ENCODE measurements at places on chromosomes 1 and 21. TPM values are rescaled to one million over a fixed set of nuclear protein-coding genes. Genes with fewer than 3 reads are reported as not detected.
A peak's percentile ranks its signal among the peaks of the same experiment; 100 is the strongest.

DNA sequence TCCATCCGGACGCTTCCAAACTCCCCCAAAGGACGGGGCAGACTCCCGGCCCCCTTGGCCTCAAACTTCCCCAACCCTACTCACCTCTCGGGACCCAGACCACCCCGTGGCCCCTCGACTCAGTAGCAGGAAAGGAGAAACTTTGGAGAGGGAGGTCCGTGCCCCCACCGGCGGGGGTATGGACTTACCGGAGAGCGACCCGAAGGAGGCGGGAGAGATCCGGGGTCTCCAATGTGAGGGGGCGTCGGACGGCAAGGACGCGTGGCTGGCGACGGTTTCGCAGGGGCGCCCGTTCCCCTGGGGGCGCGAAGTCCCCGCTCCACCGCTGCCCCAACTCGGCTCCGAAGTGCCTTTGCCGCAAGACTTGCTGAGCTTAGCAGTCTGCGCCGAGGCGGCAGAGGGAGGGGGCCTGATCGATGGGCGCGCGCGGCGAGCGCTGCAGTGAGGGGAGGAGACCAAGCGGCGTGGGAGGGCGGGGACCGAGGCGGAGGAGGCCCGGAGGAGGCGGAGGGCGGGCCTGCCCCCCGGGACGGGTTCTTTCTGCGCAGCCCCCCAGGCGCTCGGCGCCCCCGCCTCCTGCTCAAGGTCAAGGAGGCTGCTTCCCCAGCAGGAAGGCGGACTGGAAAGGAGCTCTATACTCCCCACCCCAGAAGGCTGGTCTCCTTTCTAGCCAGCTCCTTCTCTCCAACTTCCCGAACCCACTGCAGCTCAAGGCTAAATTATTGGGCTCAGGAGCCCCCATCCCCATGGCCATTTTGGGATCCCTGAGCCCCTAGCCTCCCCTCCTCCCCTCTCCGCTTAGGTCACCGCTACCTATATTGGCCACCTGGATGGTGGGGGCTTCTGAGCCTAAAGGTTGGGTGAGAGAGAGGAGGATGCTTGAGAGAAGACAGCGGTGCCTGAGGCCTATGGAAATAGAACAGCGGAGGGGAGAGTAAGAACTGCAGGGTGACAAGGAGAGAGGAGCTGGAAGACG is at the start of gene SYT2:
Gene SYT2, minus strand, starts transcription at position 385 of the 976 bp plus-strand sequence. CDS start 104,682 bp downstream, outside the sequence.
- H3K4me3 ChIP-seq = peak within 1 kb of the TSS; percentile 68
- no peak within 1 kb of the TSS for H3K27ac ChIP-seq
- H3K27me3 ChIP-seq = peaks cover 88% of the 10 kb centered on the region
- H3K36me3 ChIP-seq = no peaks in the 10 kb centered on the region
- H3K4me1 ChIP-seq = peaks cover 9% of the 10 kb centered on the region
- peak; percentile 73 for DNase-seq

DNA sequence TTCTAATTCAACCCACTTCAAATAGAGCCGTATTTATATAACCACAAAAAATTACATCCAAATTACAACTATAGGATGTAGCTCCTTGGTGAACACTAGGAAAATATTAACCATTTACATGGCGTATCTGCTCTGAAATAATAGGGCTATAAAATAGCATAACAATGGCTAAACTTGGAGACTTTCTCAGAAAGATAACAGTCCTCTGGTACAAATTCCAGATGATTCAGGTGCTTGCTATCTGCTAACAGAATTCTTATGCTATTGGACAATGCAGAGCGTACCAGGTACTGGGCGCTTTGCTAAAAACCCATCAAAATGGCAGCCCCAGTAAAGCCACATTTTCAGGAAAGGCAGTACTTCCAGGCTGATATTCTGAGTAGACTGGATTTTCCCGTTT is 209.7 kb upstream of the C8B start:
- H3K4me1 ChIP-seq = peaks cover 6% of the 10 kb centered on the region
- no peak for DNase-seq
- H3K27ac ChIP-seq = no peak overlapping the region

DNA sequence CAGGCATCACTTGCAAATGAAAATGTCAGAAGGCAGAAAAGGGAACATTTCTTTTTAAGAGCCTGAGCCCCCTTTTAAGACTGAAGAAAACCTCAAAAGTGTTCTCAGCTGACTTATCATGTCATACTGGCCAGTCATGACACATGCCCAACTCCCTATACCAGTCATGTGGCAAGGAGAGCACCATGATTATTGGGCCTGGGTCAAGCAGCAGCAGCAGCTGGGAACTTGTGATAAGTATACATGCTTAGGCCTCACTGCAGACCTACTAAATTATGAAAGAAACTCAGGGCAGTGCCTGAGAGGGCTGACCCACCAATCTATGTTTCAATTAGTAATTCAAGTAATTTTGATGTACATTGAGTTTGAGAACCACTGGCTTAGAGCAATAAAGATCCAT is 8.6 kb downstream of the RO60 start:
- H3K4me1 ChIP-seq = no peaks in the 10 kb centered on the region
- DNase-seq = no peak
- peaks cover 8% of the 10 kb centered on the region for H3K36me3 ChIP-seq
- no peak overlapping the region for H3K4me3 ChIP-seq
- no peaks in the 10 kb centered on the region for H3K27me3 ChIP-seq

- peaks cover 56% of the 10 kb centered on the region for H3K4me1 ChIP-seq
- H3K36me3 ChIP-seq = no peaks in the 10 kb centered on the region
- no peaks in the 10 kb centered on the region for H3K27me3 ChIP-seq
- no peak for DNase-seq
- no peak overlapping the region for H3K4me3 ChIP-seq
Measured at GRCh38 chr1:16177306-16177705, 21.4 kb upstream of the EPHA2 start.

The TFAP2E gene
- 2.0 TPM for total RNA-seq

The B3GALT5 gene
- total RNA-seq = 6.4 TPM

GRCh38 chr1:3604468-3604974 is 6.8 kb downstream of the MEGF6 start:
- H3K27ac ChIP-seq = no peak overlapping the region
- no peaks in the 10 kb centered on the region for H3K27me3 ChIP-seq
- DNase-seq = no peak
- peaks cover 16% of the 10 kb centered on the region for H3K4me1 ChIP-seq
- no peak overlapping the region for H3K4me3 ChIP-seq

- DNase-seq = no peak
- H3K4me1 ChIP-seq = peaks cover 2% of the 10 kb centered on the region
- H3K27ac ChIP-seq = no peak overlapping the region
- no peak overlapping the region for H3K4me3 ChIP-seq
- H3K36me3 ChIP-seq = no peaks in the 10 kb centered on the region
Measured at GRCh38 chr1:48005253-48006117, 8.3 kb upstream of the TRABD2B start.

The GPR137B gene
- total RNA-seq = 25.2 TPM

The GJA8 gene
- total RNA-seq = not detected

DNA sequence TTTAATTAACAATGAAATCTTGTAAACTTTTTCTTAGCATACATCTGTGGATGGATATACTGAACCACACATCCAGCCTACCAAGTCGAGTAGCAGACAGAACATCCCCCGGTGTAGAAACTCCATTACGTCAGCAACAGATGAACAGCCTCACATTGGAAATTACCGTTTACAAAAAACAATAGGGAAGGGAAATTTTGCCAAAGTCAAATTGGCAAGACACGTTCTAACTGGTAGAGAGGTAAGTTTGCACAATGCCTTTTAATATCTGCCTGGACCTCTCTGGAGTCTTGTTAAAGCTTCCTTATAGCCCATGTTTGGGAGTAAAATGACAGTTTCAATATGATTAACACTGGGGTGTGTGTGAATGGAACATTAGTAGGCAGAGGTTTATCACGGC is 51.4 kb downstream of the MARK1 start:
- H3K4me3 ChIP-seq = no peak overlapping the region
- H3K36me3 ChIP-seq = peaks cover 7% of the 10 kb centered on the region
- peaks cover 22% of the 10 kb centered on the region for H3K4me1 ChIP-seq
- H3K27ac ChIP-seq = no peak overlapping the region
- no peak for DNase-seq
